Activated T-cell treated with anti-CD3 and anti-CD28 coated beads, Interleukin-2, amount 50 U/mL, for 24 hours (primary cell): ENCODE measurements at places on chromosomes 2 and 18.

DNA sequence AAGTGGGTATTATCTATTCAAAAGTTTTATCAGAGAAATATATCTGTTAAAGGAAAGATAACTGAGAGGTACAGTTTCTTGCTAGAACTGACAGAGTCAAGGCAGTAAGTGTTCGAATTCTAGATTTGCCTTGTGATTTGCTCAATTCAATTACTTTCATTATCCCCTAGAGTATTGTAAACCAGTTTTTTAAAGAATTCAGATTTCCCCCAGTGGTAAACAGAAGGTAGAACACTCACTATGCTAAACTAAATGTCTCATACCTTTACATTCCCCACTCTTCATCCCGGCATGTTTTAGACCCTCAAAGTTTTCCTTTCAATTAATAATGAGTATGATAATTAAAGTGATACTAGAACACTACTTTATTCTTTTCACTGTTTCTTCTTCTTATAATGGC, 28.6 kb downstream of the TTC21B start:
- no peak for DNase-seq

GRCh38 chr2:204172145-204172600, 235.6 kb downstream of the ICOS start:
- DNase-seq = no peak

DNA sequence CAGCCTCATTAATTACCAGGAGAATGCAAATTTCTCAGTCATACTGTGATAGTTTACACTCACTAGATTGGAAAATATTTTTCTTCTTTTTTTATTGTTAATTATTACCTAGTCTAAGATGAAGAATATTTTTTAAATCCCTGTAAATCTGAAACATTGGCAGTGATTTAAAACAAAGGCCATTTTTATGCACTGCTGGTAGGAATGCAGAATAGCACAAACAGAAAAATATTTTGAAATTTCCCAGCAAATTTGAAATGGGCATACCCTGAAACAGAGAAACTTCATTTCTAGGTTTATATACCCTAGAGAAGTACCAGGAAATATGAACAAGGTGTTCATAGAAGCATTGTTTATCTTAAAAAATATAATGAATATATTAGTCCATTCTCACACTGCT, 31.0 kb downstream of the DYNAP start:
- DNase-seq = no peak

GRCh38 chr2:72982219-72982618, 64.9 kb downstream of the EMX1 start:
- DNase-seq = no peak

DNA sequence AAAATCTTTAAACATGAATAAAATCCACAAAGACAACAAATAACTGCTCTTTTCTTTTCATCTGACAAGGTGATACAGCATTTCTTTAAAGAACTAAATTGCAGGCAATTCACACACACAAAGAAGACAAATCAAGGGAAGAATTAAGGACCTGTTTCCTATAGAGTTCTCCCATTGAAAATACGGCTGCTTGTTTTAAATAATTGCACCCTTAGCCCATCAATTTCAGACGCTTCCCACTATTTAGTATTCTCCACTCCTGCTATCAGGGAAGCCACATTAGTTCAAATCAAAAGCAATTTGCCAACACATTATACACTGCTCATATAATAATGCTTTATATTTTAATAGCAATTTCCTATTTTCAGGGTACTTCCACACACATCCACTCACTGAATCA, 11.3 kb downstream of the CMPK2 start:
- DNase-seq = no peak

DNA sequence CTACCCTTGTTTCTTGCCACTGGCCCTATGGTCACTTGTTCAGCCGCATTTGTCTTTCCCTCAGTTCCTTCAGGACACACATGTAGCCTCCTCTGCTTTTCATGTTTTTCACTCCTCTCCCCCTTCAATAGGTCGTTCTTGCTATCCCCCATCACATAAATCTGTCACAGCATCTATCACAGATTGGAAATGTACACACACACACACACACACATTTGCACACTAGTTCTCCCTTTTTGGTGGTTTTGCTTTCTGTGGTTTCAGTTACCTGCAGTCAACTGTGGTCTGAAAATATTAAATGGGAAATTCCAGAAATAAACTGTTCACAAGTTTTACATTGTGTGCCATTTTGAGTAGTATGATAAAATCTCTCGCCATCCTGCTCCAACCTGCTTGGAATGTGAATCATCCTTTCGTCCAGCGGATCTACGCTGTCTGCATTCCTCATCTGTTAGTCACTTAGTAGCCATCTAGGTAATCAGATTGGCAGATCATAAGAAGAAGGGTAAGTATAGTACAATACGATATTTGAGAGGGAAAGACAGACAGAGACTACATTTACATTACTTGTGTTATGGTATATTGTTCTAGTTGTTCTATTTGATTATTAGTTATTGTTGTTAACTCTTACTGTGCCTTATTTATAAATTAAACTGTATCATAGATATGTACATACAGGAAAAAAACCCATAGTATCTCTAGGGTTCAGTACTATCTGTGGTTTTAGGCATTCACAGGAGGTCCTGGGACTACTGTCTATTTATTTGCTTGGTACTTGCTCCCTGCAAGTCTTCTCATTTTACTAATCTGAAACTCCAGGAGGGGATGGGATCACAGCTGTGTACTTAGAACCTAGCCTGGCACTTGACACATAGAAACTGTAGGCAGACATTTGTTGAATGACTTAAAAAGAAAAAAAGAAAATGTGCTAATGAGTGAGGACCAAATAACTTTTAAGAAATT, 86.1 kb upstream of the PNPT1 start:
- DNase-seq = no peak

DNA sequence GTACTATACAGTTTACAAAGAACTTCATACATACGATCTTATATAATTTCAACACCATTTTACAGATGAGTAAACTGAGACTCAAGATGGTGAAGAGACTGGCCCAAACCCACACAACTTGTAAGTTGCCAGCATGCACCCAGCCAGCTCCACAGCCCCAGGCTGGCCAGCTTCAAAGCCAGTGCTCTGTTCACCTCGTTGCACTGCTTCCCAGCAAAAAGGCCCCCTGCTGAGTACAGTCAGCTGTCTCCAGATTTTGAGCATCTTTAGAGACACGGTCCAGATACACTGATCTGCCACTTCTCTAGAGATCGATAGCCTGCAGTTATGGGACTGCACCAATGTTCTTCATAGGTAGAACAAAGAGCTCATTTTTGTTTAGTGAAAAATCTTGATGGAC, 257.2 kb upstream of the CHAC2 start:
- DNase-seq = no peak

DNA sequence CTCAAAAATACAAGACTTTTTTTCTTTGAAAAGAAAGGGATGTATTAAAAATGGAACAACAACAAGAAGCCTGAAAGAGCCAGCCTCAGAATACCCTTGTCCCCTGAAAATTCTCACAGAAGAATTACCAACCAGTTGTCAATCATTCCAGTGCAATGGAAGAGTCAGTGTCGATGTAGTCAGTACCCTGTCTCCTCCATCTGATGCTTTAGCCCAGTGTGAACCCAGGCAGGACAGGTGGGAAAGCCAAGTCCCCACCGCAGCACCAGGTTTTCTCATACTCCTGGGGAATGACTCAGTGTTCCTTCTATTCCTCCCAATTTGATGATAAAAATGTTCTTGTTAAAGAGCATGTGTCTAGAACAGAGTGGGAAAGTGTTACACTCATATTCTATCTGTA, 332.0 kb upstream of the CHAC2 start:
- no peak for DNase-seq

- DNase-seq = peak; percentile 14
Measured at GRCh38 chr18:13259701-13260100, 41.1 kb downstream of the LDLRAD4 start.

- DNase-seq = no peak
Measured at GRCh38 chr2:104375206-104375605, 478.7 kb upstream of the POU3F3 start.

- no peak for DNase-seq
Measured at GRCh38 chr2:65580824-65581223, 148.4 kb upstream of the SPRED2 start.

- no peak for DNase-seq
Measured at GRCh38 chr18:27121108-27121507, 64.0 kb downstream of the CHST9 start.

- DNase-seq = no peak
Measured at GRCh38 chr2:9658972-9659371, 28.2 kb upstream of the YWHAQ start.

DNA sequence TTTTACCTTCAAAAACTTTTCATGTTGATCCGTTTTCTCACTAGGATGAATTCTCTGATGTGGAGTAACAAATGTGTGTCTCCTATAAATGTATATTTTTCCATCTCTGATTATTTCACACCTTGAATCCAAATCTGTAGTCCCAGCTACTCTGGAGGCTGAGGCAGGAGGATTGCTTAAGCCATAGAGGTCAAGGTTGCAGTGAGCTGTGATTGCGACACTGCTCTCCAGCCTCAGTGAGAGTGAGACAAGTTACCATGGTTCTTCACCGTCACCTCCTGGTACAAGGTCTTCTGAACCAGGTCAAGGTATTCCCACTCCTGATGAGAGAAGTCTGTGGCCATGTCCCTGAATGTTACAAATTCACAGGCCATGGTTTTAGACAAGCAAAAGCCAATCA, 15.1 kb downstream of the GMCL1 start:
- DNase-seq = no peak

- DNase-seq = no peak
Measured at GRCh38 chr2:22382479-22383169, 1002.4 kb upstream of the KLHL29 start.

DNA sequence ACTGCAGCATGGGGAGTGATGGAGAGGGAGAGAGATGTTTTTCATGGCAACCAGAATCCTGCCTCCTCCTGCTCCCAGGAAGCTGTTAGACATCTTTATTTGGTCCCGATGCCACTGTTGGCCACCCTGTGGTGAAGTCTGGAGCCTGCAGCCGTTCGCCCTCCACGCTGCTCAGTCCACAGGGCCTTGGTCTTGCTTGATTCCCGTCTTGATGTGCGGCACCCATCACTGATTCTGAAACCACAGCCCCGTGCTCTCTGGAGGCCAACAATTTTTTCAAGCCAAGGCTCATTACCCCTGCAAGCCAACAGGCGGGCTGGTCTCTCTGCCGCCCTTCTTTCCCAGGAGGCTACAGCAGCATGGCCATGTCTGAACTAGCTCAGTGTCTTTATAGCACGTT, 24.5 kb downstream of the SIGLEC15 start:
- DNase-seq = no peak

GRCh38 chr18:54647176-54647575, 56.1 kb downstream of the DYNAP start:
- DNase-seq = no peak

- DNase-seq = no peak
Measured at GRCh38 chr18:21134895-21135294, 23.3 kb upstream of the ROCK1 start.
